ENCODE measurements at places on chromosomes 7 and 10.

DNA sequence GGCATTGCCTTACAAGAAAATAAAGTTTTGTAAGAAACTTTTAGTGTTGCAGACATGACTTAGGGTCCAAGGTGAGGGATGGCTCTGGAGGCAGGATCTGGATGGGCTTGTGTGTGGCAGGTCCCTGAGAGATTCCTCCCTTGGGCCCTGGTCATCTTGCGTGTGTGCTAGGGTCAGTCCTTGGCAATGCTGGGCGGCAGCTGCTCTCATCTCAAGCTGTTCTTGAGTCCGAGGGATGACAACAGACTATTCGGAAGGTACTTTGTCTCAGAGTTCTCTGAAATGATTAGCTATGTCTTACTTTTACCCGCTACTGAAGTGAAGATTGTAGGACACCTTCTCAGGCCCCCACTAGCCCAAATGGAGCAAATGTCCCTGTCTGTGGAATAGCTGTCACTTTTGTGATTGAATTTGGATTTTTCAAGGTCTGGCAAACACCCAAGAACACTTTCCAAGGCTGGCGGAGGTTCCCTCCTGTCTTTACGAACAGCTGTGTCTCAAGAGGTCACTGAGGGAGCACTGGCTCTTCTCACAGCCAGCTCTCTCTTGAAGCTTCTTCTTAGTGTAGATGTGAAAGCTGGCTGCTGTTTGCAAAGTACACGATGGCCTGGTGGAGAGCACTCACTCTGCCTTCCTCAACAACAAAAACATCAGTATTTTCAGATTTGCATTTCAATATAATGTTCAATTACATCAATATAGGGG is 253.6 kb downstream of the STK31 start:
- no peak for DNase-seq

DNA sequence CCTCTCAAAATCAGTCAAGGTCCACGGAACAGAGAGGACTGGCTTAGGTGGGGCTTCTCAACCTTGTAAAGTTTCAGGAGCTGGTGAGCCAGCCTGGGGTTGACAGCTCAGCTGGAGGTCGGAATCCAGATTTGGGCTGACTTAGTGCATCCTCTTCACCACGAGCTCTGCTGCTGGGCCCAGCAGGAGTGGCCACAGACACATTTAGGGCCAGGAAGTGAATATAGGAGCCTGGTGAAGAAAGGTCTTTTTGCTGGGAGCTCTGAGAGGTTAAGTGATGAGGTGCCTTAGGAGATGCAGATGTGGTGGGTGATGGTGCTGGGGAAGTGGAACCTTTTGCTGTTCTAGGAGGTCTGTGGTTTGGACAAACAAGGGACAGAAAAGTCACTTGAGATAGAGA is 39.3 kb upstream of the MMD2 start:
- DNase-seq: no peak

GRCh38 chr10:11797847-11798633 is 25.1 kb upstream of the PROSER2 start:
- DNase-seq: no peak

DNA sequence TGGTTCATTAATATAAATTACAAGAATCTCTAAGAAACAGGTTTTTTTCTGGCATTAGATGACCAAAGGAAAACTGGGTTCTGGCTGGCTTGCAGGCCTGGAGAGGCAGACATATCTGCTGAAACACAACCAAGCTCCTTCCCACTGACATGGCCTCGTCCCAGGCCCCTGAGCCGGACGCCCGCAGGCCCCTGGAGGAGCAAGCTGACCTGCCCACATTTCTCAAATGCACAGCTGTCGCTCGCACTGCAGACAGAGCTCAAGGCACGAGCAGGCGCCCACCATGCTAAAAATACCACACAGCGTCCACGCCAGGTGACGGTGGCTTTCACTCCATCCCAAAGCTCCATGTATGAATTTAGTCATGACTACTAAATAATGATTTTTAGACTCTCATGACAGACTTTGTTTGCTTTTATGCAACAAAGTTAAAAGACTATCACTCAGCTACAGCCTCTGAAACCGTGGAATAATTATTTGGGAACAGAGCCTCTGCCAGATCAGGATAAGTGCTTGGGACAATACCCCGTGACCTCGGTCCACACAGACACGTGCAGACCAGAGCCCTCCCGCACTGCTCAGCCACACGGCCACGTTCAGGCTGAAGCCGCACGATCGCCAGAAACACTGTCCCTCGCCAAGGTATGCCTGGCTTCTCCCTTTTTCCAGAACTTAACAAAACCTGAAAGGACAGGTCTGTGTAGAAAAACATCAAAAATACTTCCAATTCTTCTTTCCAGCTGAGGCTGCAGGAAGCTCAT is 71.1 kb downstream of the DIP2C start:
- DNase-seq: no peak

- no peak for DNase-seq
Measured at GRCh38 chr10:90930971-90931871, 10.3 kb upstream of the ANKRD1 start.

GRCh38 chr7:158732494-158733219 is 28.1 kb upstream of the NCAPG2 start:
- no peak for DNase-seq

- DNase-seq: no peak
Measured at GRCh38 chr7:142871260-142872105, 14.1 kb downstream of the TRPV6 start.

GRCh38 chr10:72045586-72045985 is 42.8 kb downstream of the SPOCK2 start:
- DNase-seq: no peak

- DNase-seq: peak; percentile 86
Measured at GRCh38 chr10:6920072-6921019, 340.3 kb upstream of the PRKCQ start.

- DNase-seq: no peak
Measured at GRCh38 chr10:91453535-91453934, 43.4 kb downstream of the HECTD2 start.

DNA sequence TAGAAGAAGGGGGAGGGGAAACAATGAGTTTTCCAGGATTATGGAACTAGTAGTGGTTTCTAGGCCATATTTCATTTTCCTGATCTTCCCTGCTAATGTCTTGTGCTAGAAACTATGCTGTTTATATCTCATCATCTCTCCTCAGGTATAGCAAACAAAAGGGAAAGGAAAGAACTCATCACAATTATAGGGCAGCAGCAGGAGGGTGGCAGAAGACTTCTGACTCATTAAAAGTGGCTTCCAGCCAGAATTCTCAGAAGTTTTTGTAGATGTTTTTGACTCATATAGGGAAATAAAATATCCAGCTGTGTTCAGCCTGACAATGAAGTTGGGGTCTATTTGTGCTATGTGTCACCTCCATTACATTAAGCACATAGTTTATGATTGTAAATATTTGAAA is 6.5 kb downstream of the AHR start:
- peak; percentile 78 for DNase-seq

DNA sequence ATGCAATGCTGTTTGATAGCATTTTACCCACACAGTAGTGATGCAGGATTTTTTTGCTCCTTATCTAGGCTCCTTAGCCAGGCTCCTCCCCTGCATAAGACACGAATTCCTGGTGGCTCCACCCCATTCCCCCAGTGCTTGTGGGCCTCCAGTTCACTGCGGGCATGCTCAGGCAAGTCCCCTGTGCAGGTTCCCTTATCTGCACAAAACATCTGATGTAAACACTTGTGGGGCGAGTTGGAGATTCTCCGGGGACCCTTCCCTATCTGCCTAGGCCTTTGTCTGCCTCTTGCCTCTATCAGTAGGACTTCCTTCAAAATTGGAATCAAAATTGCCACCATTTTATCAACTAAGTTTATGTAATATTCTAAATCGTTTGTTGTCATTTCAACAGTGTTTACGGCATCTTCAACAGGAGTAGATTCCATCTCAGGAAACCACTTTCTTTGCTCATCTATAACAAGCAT is 5.4 kb upstream of the STK17A start:
- DNase-seq: no peak

GRCh38 chr10:110033701-110034235 is 26.0 kb downstream of the ADD3 start:
- no peak for DNase-seq

- no peak for DNase-seq
Measured at GRCh38 chr10:128573986-128574385, 447.8 kb upstream of the MKI67 start.

- no peak for DNase-seq
Measured at GRCh38 chr7:30434140-30434799, 44.3 kb downstream of the NOD1 start.

DNA sequence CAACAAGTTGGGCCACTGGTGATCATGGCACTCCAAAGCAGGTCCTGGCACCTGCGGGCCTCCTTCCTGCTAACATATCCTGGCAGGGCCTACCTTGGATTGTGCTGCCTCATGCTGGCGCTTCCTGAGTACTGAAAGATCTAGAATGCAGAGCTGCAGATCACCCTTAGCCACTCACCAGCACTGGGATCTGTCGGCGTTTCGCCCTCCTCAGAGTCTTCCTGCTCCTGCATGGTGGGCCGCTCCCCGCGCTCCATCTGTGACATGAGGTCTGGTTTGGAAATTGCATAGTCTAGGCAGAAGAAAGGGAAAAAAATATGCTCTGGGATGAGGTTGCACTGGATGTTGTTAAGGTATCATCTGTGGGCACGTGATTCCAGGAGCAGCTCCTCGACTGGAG is 10.0 kb downstream of the ZNF777 start:
- DNase-seq: no peak

DNA sequence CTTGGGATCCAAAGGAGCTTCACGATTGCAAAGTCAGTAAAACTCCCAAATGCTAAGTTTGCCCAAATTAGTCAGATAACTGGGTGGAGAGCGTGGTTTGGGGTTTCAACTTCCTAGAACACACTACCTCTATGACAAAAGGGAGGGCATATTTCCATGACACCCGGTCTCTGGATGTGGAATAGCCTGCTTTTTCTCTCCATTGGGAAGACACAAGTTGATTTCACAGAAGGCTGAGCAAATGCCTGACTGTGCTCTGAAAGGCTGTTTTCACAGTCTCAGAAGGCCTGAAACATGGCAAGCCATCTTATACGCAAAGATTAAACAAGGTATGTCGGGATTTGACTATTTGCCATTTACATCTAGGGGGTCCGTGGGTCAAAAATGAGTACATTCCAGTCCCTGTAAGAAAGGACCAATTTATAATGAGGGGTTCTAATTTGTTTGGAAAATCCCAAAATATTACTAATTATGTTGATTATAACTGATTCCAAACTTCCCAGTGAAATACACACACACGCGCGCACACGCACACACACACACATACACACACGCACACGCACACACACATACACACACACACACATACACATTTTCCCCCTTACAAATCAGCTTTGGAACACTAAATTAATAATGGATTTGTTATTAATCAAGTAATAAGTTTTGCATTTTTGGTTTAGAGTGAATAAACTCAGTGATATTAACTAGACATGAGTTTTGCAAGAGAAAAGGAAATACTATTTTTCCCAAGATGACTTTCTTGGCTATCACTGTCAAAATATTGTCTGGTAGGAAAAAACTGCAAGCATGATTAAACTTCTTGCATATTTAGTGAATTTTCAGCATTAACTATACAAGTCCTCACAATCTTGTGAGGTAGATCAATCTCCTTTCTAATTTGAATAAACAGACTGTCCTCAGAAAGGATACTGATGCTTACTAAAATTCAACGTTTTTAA is 105.0 kb downstream of the PRTFDC1 start:
- DNase-seq: no peak

DNA sequence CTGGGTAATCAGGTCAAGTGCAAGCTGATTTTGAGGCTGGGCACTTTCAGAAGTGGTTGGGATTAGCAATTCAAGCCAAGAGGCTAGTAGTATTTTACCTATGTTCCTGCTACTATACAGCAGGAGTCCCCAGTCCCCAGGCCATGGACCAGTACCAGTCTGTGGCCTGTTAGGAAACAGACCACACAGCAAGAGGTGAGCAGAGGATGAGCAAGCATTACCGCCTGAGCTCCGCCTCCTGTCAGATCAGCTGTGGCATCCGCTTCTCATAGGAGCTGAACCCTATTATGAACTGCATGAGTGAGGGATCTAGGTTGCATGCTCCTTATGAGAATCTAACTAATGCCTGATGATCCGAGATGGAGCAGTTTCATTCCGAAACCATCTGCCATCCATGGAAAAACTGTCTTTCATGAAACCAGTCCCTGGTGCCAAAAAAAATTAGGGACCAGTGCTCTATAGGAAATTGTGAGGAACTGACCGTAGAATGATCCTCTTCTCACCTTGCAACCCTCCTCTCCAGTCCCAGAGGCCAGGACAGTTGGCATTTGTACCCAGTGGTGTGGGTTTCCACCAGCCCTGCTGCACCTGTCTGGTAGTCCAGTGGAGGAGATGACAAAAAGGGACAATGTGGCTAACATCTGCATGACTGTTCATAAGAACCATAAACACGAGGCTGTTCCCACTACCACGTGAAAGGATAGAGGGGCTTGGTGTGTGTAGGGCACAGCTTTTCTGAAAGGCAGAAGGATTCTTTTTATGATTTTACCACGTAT is 172.5 kb downstream of the KIAA1217 start:
- peak; percentile 6 for DNase-seq

GRCh38 chr10:52284416-52285013 is 29.6 kb upstream of the DKK1 start:
- no peak for DNase-seq

GRCh38 chr7:47387506-47387905 is 194.4 kb downstream of the TNS3 start:
- no peak for DNase-seq

GRCh38 chr10:5949009-5949759 is 28.2 kb downstream of the IL15RA start:
- DNase-seq: peak; percentile 33

DNA sequence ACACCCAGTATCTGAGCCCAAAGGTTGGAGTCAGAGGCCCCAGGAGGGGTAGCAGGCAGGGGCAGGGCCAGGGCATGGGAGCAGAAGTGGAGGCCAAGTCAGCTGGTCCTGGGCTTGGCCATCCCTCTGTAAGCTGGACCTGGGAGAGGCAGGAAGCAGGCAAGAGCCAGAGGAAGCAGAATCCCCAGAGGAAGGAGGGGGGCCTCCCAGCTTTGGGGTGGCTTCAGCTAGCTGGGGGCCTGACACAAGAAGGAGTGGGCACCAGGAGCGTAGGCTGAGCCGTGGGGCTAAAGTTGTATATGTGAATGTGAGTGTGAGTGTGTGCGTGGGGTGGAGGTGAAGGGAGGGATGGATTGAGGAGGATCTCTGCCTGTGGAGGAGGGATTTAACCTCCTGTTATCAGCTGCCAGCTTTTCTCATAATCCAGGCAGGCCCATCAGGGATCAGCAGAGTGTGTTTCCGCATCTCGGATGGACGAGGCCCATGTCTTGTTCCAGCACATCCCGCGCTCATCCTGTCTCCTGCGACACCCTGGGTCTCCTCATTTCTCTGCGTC is 54.0 kb downstream of the NEURL1 start:
- no peak for DNase-seq

GRCh38 chr7:31074403-31075085 is 22.4 kb downstream of the ADCYAP1R1 start:
- DNase-seq: no peak

- DNase-seq: peak; percentile 13
Measured at GRCh38 chr10:124532106-124532641, 70.6 kb downstream of the LHPP start.

GRCh38 chr7:5423306-5423975 is at the start of gene TNRC18:
TSS of gene TNRC18 (minus strand) at chr7:5423834. CDS start at chr7:5421246, 2,588 bp downstream.
- DNase-seq: no peak

All from activated CD4-positive, alpha-beta T cell treated with anti-CD3 and anti-CD28 coated beads, Interleukin-2, Interleukin-6, amounts not matched to agents 100 ng/mL and 50 ng/mL, durations not matched to agents 16 hours and 8 hours (primary cell).